Left renal cortex interstitium (tissue), 4 donors: ENCODE measurements at places on chromosomes 16 and 17.

DNA sequence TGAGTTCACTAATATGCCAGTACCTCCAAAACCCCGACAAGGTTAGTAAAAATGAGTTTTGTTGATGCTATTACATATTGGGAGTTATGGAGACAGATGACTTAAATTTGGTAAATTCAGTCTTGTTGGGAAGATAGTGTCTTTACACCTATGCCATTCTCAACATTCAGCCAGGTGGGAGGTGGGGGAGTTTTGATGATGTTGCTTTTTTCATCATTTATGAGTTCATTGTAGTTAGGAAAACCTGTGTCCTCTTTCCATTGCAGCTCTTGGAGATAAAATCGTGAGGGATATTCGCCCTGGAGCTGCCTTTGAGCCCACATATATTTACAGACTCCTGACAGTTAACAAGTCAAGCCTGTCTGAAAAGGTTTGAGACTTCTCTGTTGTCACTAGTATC, 59.9 kb upstream of the CRISPLD2 start:
- no peak for DNase-seq

GRCh38 chr17:9951803-9952202, 46.7 kb upstream of the RCVRN start:
- DNase-seq = no peak

DNA sequence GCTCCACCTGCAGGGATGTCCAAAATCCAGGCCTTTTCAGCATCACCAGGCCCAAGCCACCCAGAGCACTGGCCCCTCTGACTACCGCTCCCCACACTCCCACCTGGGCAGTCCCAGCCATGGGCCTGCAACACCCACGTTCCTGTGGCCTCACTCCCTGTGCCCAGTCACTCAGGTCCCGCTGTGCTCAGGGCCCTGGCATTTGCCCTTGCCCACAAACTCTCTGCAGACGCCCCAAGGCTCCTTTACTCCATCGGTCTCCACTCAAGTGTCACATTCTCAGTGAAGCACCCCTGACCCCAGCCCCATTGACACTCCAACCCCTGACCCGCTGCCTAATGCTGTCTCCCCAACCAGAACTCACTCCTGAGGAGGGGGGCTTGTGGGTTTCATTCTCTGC, 23.6 kb downstream of the MPG start:
- DNase-seq = no peak

DNA sequence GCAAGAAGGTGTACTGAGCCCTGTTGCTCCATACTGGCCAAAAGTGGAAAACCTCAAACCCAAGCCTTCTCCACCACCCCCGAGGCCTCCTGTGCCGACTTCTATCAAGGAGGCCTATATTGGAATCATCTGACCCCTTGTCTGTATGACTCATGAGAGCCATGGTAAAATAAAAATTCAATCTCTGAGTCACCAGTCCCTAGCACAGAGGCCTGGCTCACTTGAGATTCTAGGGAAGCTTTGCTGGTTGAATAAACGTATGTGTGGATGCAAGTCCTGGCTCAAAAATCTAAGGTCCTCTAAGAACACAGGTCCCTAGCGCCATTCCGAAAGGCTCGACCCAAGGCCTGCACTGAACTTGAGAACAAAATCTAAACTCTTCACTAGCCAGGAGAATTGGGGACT, 15.0 kb downstream of the NSMCE1 start:
- no peak for DNase-seq

GRCh38 chr17:4232168-4232813, 31.5 kb downstream of the ANKFY1 start:
- no peak for DNase-seq

DNA sequence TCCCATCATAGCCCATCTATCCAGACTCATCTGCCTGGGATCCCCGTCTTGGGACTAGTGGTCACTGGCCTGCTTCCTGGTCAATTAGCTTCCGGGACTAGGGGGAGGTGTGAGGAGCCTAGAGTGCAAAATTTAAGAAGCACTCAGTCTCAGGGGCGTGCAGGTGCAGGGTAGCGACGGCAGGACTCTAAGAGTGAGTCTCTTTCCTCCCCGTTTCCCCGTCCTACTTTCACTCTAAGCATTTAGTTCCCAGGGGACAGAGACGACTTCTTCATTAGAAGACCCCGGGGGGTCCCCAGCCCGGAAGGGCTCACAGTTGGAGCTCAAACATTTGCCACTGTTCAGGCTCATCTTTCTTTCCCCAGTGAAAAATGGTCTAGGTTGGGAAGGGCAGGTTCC, 677 bp upstream of the ZNHIT3 start:
- DNase-seq = no peak

- DNase-seq = peak; percentile 79
Measured at GRCh38 chr17:19744922-19745757, 3.0 kb downstream of the ALDH3A1 start.

GRCh38 chr16:27258241-27258734, 10.3 kb downstream of the NSMCE1 start:
- no peak for DNase-seq

GRCh38 chr17:67211742-67212141, 33.3 kb downstream of the HELZ start:
- no peak for DNase-seq

- no peak for DNase-seq
Measured at GRCh38 chr16:55964923-55965475, 89.8 kb upstream of the CES5A start.

DNA sequence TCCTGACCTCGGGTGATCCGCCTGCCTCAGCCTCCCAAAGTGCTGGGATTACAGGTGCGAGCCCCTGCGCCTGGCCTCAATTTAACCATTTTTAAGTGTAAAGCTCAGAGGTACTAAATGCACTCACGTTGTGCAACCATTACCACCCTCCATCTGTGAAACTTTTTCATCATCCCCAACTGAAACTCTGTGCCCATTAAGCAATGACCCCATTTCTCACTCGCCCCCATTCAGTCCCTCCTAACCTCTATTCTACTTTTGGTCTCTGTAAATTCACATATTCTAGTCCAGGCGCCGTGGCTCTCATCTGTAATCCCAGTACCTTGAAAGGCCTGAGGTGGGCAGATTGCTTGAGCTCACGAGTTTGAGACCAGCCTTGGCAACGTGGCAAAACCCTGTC, 8.3 kb upstream of the SPNS3 start:
- no peak for DNase-seq

DNA sequence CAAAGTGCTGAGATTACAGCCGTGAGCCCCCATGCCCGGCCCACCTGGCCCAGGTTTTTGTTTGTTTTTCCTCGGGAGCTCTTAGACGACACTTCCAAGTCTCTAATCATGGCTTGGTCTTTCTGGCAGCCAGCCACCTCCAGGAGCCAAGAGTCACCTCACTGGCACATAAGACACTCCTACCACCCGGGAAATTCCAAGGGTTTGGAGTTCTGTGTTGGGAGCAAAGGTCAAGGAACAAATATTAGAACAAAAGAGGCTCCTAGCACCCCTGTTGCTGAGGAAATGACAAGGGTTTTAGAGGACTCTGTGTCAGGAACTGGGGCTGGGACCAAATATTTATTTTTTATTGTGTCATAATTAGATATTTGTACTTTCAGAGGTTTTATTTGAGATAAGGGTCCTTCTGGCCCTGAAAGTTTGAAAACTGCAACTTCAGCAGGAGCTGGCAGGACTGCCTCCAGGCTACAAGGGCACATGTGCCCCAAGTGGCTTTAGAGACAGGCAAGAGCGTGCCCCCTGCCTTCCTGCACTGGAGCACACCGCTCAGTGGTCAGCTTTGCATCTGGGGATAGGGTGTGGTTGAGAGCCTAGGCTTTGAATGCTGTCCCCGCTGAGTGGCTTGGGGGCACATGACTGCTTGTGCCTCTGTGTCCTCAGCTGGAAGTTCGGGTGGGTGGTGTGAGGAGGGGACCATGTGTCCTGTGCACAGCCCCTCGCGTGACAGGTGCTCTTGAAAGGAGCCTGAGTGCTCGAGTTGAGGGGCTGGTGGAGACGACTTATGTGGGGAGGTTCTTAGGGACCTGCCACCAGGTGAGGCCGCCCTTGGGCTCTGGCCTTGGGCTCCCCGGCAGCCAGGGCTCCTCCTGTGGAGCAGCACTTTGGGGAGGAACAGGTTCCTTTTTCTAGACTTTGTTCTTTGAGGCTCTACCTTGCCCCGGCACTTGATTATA, 29.7 kb downstream of the MGRN1 start:
- no peak for DNase-seq

- DNase-seq = no peak
Measured at GRCh38 chr17:72523491-72523890, 402.7 kb downstream of the SOX9 start.

DNA sequence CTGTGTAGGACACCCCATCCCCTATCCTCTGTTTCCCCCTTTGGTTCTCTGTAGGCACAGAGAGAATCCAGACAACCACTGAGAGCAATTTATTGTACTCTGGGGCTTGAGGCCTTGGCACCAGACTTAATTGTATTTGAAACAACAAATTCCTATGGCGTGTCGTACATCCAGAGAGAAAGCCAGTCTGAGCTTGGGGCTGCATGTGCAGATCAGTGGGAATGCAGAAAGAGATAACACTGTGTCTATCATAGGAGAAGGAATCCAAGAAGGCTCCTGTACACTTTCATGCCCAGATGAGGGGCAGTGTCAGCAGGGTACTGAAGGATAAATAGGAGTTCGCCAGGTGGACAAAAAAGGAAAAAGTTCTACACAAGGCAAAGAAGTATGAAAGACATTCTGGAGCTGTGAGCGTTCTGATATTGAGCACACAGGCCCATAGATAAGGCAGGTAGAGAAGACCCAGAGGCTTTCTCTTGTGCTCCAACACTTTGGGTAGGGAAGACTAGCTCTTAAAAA, 22.0 kb upstream of the IL4R start:
- no peak for DNase-seq

GRCh38 chr17:8488901-8489300, 53.2 kb downstream of the NDEL1 start:
- no peak for DNase-seq
